ENCODE measurements at places on chromosomes 3 and 15. TPM values are rescaled to one million over a fixed set of nuclear protein-coding genes. Genes with fewer than 3 reads are reported as not detected.

DNA sequence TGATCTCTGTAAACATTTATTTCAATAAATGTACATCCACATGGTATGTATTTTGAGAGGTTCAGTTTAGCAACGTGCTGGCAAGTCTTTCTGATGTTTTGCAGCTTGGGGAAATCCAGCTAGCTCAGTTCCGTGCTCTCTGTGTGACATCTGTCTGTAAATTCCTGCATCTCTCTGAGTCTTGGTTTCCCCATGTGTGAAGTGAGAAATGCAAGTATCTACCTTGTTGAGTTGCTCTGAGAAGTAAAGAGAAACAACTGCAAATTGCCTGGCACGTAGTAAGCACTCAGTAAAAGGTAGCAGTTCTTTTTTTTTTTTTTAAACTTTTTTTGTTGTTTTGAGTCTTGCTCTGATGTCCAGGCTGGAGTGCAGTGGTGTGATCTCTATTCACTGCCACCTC lies 30.2 kb upstream of the MORF4L1 start:
- no peak for DNase-seq

GRCh38 chr3:4856136-4856535 lies 123.1 kb upstream of the BHLHE40 start:
- DNase-seq = no peak

DNA sequence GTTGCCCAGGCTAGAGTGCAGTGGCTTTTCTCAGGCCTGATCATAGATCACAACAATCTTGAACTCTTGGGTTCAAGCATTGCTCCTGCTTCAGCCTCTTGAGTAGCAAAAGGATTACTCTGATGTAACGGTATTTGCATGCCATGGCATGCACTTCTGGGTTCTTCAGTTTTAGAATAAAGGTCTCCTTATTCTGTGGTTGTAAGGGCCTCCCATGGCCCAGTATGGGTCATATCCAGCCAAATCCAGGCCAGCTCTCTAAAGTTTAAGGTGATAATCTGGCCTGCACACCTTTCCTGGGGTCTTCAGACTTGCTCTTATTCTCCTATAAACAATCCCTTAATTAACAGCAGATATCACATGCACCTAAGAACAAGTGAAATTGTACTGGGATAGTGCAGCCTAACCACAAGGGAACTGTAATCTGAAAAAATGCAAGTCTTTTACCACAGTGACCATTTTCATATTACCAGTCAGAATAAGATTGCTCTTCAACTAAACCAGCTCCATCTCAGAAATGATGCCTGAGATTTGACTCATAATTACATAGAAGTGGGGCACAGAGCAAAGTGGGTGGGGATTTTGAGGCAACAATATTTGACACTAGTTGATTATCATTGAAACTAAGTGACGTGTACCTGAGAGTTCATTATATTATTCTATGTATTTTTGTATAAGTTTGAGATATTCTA lies 25.4 kb downstream of the COMMD2 start:
- DNase-seq = no peak

DNA sequence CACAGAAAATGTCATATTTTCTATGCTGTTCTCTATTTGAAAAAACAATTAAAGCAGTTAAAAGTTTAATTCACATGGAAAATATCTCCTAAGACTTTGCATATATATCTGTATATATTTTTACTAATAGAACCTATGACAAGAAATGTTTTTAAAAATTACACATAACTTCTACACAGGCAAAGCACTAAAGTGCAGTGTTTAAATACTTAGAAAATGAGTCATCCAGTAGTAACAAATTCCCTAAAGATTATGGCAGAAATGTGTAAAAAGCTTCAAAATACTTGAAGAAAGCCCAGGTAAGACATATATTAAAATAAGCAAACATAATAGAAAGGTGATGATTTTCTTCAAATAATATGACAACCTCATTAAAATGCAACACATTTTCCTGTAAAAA lies 236.6 kb downstream of the TBC1D5 start:
- no peak for DNase-seq

GRCh38 chr3:45889337-45889736 lies 3.0 kb downstream of the CCR9 start:
- DNase-seq = no peak

Gene ARHGAP11A
- 41.8 TPM for total RNA-seq

Gene NEK11
- 26.0 TPM for total RNA-seq

Gene SFMBT1
- 17.8 TPM for total RNA-seq

DNA sequence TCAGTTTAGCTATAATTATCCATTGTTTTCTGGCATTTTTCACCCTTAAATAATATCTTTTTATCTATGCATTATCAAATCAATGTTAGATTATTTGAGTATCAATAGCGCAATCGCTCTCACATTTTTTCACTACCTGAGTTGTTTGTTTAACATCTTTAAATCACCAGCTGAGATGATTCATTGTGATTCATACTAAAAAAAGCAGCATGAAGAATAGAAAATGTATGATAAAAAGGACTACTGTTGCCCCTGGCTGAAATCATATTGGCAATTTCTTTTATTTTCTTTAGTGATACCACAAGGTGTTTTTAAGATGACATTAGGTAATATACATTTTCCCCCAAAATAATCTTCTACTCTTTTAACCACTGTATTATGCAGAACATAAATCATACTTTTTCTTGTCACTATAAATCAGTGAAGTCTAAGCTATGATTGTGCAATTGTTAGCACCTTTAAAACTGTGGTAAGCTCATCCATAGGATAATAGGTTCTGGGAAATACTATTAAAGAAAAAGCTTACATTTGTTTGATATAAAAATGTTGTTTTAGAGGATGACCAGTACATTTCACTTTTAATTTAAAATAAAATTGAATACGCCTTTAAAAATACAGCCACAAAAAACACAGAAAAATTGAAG lies 889.1 kb downstream of the NAALADL2 start:
- DNase-seq = no peak

- DNase-seq = no peak
Observed at GRCh38 chr3:152581951-152582350, 253.0 kb upstream of the P2RY1 start.

GRCh38 chr15:38904298-38904697 lies 339.7 kb upstream of the RASGRP1 start:
- no peak for DNase-seq

GRCh38 chr3:167346171-167346570 lies 33.9 kb downstream of the ZBBX start:
- no peak for DNase-seq

GRCh38 chr3:139540651-139541531 lies 1.3 kb upstream of the RBP1 start:
- no peak for DNase-seq

DNA sequence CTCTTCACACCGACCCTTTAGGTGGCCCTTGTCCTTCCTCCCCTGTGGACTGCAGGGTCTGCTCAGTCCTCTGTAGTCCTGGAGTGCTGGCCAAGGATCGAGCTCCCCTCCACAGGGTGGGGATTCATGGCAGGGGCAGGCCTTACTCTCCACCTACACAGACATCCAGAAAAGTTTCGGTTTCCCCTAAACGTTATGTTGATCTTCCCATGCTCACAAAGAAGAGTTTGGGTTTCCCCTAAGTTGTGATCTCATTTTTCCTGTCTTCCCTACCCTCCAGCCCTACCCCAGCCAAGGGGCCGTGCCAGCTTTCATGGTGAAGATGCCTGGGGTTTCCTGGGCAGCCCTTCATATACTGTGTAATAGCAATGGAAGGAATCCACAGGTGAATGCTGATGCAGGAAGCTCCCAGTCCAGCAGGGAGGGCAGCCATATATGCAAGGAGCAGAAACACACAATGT lies 10.3 kb downstream of the STOML1 start:
- no peak for DNase-seq

DNA sequence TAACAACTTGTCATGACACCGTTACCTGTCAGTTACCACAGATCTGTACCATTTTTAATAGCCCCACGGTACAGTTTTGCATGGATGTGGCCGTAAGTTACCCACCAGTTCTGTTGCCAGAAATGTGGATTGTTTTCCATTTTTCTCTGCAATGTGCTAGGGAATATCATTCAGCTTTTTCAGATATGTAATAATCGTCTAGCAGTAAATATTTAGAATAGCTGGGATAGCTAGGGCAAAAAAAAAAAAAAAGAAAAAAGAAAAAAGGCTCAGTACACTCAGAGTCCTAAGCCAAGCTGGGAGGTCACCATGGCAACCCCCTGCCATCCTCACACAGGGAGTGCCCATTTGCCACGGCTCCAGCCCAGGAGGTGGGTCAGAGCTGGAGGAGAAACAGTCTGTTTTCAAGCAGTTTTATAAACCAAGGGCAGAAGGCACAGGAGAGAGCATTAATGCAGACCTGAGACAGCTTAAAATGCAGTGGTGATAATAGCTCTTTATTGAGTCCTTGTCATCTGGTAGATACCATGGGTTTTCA lies 25.2 kb downstream of the PAQR5 start:
- DNase-seq = no peak

Gene TRPM1
- total RNA-seq = not detected

DNA sequence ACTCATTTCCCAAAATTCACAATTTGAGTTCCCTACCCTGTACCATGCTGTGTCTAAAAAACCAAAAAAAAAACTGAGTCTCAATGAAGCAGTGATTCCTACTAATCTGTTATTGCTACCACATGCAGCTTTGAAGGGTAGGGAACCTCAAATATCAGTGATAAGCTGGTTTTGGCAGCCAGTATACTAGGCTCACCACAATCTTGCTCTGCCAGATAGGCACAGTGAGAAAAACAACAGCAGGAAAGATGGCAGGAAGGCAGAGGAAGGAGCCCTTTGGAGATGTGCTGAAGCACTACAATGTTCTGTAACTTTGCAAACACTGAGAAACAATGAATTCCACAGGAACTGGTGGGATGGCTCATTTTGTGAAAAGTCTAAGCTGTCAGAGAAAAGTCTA lies 96.9 kb upstream of the UBP1 start:
- no peak for DNase-seq

Gene XCR1
- total RNA-seq = 1.0 TPM

Gene SEC62
- total RNA-seq = 78.9 TPM

DNA sequence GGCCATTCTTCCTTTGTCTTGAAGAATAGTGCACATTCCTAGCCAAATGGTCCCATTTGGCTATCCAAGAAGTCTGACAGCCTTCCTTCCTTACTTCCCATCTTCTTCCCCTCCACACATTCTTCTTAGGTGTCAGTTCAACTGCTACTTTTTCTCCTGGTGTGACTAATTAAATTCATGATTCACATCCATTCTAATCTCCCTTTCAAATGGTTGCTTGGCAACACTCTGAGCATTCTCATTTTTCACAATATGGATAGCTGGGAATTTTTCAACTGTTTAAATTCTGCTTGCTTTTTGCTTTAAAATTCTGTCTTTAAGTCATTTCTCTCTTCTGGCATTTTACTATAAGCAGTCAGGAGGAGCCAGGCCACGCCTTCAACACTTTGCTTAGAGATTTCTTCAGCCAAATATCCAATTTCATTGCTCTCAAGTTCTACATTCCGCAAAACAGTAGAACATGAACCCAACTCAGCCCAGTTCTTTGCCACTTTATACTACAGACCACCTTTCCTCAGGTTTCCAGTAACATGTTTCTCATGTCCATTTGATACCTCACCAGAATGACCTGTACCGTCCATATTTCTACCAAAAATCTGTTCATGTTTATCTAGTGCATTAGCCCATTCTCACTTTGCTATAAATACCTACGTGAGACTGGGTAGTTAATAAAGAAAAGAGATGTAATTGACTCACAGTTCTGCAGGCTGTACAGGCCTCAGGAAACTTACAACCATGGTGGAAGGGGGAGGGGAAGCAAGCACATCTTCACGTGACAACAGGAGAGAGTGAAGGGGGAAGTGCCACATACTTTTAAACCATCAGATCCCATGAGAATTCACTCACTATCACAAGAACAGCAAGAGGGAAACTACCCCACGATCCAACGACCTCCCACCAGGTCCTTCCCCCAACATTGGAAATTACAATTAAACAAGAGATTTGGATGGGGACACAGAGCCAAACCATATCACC lies 31.9 kb upstream of the MCF2L2 start:
- DNase-seq = no peak

Gene SH2D7
- total RNA-seq = not detected

DNA sequence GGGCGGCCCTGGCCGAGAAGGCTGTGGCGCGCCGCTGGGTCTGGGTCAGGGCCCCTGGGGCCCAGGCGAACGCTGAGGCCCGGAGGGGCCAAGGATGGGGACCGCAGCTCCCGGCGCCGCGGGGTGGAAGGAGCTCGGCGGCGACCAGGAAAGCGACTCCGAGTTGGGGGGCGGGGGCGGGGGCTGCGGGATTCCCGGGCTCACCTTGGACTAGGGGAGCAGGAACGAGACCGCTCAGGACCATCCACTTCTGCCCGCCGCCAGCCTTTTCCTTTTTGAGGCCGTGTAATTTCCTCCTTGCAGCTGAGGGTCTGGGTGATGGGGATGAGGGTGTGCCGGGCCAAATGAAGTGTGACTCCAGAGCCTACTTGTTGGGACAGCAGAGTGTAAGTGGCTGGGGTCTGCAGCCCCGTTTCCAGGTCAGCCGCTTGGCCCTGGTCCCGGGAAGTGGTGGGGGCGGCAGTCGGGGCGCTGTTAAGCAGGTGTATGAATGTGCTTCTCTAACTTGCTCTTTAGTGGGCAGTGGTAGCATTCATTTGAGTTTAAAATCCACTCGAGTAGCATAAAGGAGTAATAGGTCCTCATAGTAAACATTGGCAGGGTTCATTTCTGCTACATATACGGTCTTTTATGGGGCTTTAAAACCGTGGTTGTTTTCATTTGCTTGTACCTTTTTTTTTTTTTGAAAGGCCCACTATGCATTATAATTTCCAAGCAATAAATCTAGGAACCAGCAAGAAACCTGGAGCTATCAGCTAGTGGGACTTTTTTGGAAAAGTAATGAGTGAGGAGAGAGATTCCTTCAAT lies 717 bp downstream of the PXK start:
- no peak for DNase-seq

Gene CPA3
- total RNA-seq = 93.3 TPM

Gene STRIT1
- 1.4 TPM for total RNA-seq

GRCh38 chr15:30962079-30962478 lies 29.3 kb downstream of the MTMR10 start:
- DNase-seq = no peak

Gene ECE2
- not detected for total RNA-seq

GRCh38 chr15:93683651-93684050 lies 547.7 kb upstream of the MCTP2 start:
- no peak for DNase-seq

All from urinary bladder (tissue), 4 donors.